ENCODE measurements at places on chromosomes 12 and 14.
A peak's percentile ranks its signal among the peaks of the same experiment; 100 is the strongest.

DNA sequence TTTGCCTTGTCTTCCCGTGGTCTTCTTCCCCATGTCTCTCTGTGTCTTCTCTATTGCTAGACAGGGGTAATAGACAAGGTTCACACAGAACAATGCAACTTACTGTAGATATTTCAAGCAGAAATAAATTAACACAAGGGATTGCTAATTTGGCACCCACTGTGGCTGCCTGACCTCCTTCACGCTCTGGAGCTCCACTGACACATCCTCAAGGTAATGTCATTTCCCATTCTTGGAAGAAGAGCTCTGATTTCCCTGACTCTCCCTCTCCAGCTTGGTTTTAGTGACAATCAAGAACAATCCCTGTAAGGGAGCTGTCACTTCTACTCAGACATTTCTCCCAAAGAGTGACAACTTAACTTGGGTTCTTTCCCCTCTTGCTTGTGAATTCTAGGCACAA is 105.4 kb upstream of the NAP1L1 start:
- DNase-seq = no peak

DNA sequence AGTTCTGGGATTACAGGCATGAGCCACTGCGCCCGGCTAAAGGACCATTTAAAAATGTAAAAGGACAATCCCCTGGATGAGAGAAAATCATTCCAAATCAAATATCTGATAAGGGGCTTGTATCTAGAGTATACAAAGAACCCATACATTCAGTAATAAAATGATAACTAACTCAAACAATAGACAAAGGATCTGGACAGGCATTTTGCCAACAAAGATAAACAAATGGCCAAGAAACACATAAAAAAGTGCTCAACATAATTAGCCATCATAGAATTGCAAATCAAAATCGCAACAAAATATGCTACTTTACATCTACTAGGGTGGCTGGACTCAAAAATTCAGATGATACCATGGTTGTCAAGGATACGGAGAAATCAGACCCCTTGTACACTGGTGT is 8.5 kb upstream of the BICD1 start:
- no peak for DNase-seq

- DNase-seq = no peak
Measured at GRCh38 chr12:52149651-52150241, 42.1 kb downstream of the KRT80 start.

DNA sequence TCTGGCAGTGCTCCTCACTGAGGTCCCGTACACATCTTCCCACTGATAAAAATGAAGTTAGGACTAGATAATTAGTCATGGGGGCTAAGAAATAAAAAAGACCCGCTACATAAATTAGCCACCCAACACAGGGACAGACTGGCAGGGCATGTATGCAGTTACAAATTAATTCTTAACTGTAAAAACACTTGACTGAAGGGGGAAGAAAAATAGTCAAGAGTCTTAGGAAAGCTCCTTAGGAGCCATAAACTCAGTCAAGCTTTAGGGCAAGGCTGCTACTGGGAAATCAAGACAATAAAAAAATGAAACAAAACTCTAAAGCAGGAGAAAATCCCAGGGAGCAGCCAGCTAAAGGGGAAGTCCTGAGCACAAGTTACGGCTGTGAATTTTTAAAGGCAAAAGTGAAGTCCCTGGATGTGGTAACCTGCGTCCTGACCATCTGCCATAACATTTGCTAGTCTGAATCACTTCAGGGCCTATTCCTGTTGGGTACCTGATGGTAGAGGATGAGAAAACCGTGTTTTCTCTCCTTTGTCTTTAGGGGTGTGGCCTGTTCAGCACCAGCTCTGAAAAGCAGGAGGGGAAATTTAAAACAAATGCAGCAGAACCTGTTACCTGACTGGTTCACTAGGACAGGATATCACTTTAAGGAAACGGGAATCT is 7.5 kb upstream of the NPFF start:
- DNase-seq = no peak

GRCh38 chr12:49070971-49071370 is 1.2 kb upstream of the RHEBL1 start:
- no peak for DNase-seq

GRCh38 chr12:81170072-81170471 is 92.2 kb downstream of the ACSS3 start:
- no peak for DNase-seq

DNA sequence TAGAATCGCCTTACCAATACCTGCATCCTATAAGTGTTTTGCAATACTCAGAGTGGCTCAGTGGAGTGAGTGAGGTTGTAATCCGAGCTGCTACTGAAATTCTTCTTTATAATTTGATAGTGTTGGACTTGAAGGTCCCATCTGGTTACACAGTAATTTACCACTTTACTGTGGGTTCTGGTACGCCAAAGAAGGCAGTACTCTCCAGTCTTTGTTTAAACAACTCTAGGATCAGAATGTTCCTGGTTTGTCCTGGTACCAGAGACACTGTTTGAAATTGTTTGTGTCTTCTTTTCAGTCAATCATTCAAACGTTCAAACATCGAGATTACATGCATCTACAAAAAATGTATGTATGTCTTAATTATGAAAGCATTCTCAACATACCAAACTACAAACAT is 51.3 kb upstream of the AMN1 start:
- DNase-seq = no peak

DNA sequence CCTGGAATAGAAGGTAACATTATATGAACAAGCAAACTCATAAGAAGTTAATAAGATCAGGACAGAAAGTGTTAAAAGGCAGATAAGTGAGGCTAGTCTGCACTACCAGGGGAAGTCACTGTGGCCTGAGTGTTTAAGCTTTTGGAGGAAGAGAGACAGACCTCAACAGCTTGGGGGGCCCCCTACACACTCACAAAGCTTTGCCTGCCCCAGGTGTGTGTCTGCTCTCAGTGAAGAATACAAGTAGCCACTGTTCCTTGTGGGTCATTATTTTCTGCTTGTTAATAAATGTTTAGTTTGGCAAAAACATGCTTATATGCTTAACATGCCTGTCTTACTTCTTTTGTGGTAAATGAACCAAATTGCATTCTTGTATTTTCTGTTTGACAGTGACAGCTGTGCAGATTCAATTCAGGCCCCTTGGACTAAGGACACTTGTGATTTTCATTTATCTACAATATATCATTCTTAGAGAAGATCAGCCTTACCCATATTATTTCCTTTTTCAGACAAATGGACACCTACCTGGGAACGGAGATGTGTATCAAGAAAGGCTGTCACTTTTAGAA is 50.7 kb upstream of the C12orf71 start:
- no peak for DNase-seq

GRCh38 chr12:102232036-102232435 is 34.4 kb upstream of the PMCH start:
- DNase-seq = no peak

- DNase-seq = no peak
Measured at GRCh38 chr12:129036135-129036534, 182.9 kb downstream of the GLT1D1 start.

DNA sequence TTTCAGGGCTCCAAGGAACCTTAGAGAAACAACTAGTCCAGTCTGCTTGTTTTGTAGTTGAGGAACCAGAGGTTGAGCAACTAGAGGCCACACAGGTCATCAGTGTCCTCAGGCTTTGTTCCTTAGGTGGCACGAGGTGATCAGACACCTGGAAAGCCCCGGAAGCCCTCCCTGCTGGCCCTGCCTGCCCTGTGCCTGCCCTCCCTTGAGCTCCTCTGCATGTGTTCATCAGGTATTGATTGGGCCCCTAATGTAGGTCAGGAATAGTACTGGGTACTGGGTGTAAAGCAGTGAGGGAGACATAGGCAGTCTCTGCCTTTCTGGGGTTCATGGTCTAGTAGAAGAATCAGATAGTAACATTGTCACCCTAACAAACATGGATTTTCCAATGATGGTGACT is 114.3 kb downstream of the TSPAN9 start:
- DNase-seq = no peak

DNA sequence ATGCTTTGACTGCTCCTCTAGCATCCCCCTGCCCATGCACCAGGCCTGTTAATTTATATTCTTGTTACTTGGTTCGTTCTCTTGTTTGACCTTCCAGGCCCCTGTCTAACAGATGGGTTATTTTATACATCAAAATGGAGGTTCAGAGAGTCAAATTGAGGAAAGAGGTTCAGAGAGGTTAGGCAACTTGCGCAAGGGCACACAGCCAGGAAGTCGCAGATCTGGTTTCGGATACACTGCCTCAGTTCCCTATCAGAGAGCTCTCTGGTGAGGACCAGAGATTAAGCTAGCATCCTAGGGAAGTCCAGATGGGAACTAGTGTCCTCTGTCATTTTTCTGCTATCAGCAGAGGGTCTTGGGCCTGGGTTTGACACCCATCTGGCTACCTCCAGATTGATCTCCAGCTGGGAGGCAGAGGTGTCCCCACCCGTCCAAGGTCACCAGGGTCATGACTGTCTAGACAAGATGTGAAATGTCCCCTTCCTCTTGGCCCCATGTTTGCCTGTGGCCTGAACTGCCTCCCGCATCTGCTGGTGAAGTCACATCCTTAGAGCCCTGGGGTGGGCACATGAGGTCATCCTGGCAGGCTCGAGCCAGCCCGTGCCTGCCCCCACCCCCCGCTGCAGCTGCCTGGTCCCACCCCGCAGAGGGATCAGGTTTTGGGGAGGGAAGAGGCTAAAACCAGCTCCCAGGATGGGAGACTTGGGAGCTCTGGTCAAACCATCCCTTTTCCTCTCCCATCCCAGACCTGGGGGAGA is 84.3 kb upstream of the NCOR2 start:
- DNase-seq = no peak

- DNase-seq = no peak
Measured at GRCh38 chr14:33271216-33271615, 332.5 kb downstream of the NPAS3 start.

- DNase-seq = no peak
Measured at GRCh38 chr12:46921764-46922133, 96.0 kb upstream of the SLC38A4 start.

DNA sequence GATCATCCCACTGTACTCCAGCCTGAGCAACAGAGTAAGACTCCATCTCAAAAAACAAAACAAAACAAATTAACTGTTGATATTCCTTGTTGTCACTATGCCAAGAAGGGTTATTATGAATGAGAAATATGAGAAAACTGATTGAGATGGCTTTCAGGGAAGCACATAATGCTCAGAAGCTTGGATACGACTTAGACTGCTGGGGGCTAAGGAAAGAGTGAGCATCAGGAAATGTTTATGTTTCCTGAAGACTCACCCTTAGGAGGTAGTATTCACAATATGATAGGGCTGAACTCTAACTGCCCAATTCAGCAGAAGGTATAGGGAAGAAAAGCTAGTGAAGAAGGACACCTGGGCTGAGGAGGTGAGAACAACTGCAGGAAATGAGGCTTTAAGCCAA is 6.3 kb downstream of the STYK1 start:
- no peak for DNase-seq

DNA sequence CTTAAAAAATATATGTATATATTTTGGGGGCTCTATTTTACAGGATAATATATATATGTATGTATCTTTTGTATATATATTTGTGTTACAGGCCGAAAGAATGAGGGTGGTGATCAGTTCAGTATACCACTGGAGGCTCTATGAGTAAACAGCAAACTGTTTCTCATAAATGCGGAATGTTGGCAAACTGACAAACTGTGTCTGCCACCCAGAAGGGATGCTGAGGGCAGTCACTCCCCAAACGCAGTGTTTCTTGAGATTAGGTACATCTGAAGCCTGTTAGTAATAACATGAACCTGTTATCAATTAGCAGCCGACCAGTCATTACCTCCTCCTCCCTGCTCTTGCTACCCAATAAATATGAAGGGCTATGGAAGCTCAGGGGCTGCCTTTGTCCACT is 20.8 kb downstream of the TNFAIP2 start:
- peak; percentile 67 for DNase-seq

DNA sequence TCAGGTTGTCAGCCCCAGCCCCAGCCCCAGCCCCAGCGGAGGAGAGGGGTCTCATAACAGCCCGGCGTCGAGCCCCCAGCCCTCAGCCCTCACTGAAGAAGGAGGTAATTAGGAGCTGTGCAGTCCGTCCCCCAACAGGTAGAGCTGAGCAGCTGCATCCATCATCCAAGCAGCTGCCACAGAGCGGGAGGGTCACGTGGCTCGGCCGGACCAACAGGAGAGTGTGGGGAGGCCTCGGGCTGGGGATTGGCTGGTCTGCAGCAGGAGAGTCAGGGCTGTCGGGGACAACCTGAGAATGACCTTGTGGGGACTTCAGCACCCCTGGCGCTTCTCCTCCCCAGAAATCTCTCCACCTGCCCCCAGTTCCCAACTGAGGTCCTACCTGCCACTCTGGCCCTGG is 29.6 kb downstream of the SMUG1 start:
- DNase-seq = no peak

- DNase-seq = no peak
Measured at GRCh38 chr12:98291828-98292227, 223.6 kb upstream of the TMPO start.

DNA sequence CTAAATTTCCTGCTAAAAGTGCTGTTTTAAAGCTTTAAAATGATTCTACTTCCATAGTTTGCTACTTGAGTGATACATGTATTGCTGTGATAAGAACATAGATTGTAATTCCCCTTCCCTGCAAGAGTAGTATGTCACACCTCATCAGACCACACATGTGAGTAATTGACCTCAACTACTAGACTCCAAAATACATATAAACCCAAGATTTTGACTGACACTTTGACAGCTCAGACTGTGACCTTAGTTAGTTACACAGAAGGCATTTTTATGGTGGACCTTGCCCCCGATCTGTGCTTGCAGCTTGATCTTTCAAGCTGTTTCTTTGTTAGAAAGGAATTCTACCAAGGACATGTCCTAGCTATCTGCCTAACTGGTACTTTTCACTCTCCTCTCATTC is 18.6 kb downstream of the APOBEC1 start:
- no peak for DNase-seq

DNA sequence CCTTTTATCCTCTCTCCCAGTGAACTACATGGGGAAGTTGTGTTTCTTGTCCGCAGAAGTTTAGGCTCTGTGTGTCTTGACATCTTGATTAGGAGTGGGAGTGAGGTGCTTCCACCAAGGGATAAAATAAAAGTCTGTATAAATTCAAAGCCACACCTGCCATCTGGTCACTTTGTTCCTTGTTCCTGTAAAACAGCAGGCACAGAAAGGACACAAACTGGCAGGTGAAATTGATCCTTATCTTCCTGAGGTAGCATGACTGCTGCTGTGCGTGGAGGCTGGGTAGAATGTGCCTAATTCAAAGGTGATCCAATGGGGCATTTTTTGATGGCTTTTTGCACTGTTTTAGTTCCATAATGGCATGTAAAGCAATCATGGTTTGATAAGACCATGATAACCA is 104.3 kb upstream of the KITLG start:
- DNase-seq = no peak

All from AG09319 (cell line).